ENCODE measurements at places on chromosomes 3 and 15. TPM values are rescaled to one million over a fixed set of nuclear protein-coding genes. Genes with fewer than 3 reads are reported as not detected.

Gene TTC21A
- 5.9 TPM for total RNA-seq

DNA sequence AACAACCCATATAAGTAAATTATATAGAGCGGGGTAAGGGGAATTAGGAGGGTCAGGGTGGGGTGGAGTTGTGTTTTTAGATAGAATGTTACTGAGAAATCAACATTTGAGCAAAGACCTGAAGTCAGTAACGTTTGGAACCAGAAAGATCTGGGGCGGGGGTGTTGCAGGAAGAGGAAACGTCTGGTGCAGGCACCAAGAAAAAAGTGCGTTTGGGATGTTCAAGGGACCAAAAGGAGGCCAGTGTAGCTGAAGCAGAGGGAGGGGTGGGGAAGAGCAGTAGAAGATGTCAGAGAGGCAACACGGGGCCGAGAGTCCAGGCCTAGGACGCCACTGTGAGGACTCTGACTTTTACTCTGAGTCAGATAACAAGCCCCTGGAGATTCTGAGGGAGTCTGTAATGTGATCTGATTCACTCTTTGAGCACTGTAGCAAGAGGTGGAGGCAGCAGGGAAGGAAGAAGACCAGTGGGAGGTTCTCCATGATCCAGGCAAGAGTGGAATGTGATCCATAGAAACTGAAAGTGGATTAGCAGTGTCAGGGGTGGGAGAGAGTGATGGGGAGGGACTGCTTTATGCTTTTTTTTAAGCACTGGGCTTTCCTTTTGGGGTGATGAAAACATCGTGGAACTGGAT is 179.3 kb upstream of the CHRM5 start:
- no peak for DNase-seq

GRCh38 chr3:136667081-136667480 is 85.1 kb downstream of the STAG1 start:
- no peak for DNase-seq

DNA sequence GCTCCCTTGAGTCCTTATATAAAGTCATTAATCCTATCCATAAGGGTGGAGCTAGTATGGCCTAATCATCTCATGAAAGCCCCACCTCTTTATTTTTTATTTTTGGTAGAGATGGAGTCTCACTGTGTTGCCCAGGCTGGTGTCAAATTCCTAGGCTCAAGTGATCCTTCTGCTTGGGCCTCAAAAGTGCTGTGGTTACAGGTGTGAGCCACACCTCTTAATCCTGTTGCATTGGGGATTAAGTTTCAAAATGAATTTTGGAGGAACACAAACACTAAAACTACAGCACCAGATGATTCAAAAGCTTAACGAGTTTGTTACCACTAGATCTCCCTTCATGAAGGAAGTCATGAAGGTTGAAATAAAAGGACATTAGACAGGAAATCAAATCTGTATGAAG is 27.7 kb downstream of the RAB7A start:
- no peak for DNase-seq

Gene SEMA3G
- total RNA-seq, result 12.3 TPM

- DNase-seq, result no peak
These were observed 95.0 kb upstream of the SNRPA1 start for GRCh38 chr15:101390060-101390459.

DNA sequence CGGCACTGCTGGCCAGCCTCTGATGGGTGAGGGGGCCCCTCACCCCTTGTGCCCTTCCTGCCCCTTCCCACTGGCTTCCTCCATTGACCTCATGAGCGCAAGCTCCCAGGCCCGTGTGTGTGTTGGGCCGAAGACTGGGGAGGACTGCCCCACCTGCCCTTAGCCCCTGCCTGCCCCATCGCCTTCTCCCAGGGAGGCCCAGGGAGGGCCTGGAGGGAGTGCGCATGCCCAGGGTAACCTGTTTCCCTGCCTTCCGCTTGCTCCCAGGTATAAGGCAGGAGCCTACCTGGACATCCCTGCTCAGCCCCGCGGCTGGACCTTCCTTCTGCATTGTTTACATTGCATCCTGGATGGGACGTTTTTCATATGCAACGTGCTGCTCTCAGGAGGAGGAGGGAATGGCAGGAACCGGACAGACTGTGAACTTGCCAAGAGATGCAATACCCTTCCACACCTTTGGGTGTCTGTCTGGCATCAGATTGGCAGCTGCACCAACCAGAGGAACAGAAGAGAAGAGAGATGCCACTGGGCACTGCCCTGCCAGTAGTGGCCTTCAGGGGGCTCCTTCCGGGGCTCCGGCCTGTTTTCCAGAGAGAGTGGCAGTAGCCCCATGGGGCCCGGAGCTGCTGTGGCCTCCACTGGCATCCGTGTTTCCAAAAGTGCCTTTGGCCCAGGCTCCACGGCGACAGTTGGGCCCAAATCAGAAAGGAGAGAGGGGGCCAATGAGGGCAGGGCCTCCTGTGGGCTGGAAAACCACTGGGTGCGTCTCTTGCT is 8.8 kb downstream of the DLL4 start:
- peak; percentile 50 for DNase-seq

DNA sequence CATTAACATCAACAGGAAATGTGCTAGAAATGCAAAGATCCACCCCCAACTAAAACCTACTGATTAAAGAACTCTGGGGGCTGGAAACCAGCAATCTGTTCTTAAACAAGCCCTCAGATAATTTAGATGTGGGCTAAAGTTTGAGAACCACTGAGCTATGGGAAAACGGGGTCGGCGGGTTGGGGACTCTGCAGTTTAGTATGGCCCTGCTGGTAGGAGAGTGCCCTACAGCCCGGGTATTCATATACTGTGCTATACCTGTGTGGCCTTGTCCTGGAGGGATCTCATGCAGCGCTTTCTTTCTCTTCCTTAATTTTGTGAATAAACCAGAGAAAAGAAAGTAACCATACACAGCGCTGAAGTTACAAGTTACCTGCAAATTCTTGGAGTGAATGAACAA is 189.7 kb upstream of the GBE1 start:
- no peak for DNase-seq

DNA sequence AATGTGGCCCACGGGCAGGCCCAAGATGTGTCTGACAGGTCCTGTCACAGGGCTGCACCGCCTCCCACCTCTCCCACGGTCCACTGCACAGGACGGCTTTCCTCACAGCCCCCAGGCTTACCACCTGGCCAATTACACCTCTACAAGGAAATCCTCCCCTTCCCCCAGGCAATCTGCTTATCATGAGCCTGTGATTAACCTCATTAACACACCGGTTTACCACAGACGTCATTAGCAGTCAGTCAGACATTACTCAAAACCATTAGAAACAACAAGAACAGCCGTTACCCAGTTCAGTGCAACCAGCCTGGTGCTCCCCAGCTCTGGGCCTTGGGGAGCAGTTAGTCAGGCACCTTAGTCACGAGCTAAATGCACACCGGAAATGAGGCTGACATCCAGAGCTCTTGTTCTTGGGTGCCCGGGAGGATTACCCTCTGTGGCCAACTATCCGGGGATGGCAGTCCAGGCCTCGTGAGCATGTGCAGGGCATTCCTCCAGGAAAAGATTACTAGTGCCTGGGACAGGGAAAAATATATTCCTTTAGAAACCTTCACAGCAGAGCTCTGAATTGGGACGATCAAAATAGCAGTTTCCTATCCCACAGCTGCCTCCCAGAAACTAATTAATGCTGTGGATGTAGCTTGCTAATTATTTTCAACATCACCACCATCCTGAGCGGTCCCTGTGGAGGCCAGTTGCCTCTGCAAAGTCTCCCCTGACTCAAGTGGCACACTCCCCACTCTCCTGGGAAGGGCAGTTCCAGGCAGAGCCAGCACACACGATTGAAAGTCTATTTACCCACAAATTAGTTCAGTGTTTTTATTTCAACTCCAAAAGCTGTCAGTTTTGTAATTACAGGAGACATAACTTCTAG is 117.4 kb upstream of the ZBED2 start:
- DNase-seq, result no peak

GRCh38 chr3:169929830-169930519 is 18.6 kb downstream of the SAMD7 start:
- DNase-seq, result no peak

DNA sequence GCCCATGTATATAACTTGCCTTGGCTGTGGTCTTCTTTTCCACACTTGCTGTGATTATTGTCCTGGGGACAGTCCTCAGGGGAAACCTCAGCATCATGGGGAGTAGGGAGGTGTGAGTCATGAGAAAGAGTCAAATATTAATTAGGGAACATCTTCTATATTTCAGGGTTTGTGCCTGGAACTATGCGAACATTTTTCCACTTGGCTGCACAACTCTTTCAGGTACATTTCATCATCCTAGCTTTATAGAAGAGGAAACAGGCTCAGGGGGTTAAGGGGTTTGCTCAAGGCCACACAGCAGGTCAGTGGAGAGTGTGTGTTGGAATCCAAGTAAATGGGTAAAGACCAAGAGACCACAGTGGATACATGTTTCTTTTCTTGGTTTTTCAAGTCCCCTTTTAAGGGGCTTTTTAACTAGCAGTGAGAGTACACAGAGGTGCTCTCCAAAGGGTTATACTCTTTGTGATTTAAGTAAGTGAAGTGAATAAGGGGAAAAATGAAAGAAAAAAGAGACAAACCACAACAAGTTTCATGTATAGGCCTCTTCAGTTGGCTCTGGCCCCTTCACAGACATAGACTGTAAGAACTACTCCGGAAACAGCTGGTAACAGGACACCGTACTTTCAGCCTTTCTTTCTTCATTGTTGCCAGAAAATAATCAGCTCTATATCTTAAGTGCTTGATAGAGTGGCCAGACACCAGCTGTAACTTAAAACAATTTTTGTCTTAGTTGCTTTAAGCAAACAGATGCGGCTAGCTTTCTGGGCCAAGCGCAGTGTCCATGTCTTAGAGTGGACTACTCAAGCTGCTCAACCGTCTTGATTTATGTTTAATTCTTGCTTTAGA is 64.6 kb downstream of the EEFSEC start:
- no peak for DNase-seq

DNA sequence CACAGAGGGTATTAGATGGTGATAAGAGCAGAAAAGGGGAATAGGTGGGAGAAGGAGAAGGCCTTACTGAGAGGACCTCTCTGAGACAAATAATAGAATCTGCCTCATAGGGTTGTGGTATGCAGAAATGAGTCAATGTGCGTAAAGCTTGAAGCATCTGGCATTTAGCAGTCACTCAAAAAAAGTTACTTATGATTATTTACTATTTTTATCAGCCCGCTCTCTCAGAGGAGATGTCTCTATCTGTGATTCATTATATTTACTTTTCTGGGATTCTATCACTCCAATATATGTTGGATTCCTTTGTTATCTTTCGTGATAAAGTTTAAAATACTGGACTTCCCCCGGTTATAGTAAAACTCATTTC is 4.6 kb upstream of the TM4SF1 start:
- no peak for DNase-seq

DNA sequence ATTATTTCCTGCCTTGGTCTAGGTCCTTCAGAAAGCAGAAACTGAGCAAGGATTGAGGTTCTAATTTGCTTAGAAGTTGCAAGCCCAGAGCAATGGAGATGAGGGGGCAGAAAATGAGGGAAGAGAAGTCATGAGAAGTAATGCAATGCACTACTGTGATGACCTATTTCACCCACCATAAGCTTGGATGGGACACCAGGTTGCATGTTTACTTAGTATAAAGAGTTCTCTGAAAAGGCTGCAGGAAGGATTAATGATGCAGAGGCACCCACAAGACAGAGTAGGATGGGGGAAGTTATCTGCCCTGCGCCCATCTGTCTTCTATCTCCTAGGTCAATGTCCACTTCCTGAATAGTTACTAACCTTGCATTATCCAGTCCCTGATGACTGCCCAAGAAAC is 84.8 kb upstream of the SNRK start:
- no peak for DNase-seq

DNA sequence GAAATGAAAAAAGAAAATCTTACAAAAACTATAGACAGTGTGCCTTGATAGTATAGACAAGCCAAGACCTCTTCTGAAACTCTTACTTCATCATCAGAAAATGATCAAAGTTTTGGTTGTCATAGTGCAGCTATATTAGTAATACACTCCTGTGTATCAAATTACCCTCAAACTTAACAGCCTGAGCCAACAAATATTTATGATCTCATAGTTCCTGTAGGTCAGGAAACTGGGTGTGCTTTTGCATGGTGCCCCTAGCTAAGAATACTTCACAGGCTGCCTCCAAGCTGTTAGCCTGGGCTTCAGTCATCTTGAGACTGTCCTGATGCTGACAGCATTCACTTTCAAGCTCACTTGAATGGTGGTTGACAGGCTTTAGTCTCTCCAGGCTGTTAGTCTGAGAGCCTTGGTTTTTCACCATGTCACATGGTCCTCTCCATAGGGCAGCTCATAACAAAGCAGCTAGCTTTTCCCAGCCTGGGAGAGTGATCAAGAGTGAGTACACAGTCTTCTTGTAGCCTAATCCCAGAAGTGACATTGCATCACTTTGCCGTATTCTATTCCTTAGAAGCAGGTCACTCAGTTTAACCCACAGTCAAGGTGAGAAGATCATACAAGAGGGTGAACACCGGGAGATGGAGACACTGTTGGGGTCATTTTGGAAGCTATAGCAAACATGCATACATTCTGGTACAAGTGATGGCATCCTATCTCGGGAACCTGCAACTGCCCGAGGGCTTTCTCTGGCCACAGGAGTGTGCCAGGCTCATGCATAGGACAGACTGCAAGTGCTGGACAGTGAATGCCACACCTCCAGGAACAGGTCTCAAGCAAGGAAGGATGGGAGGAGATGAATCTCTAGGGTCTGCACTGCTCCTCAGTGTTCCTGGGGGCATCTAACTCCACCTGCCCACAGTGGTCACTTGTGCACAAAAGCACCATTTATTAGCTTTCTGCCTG is 173.4 kb upstream of the CADPS start:
- DNase-seq, result no peak

GRCh38 chr15:48325400-48325799 is 5.8 kb upstream of the DUT start:
- no peak for DNase-seq

Gene CDHR4
- total RNA-seq, result not detected

Gene GATM
- total RNA-seq, result 22.8 TPM

Gene SV2B
- total RNA-seq, result 2.2 TPM

Gene UROC1
- total RNA-seq, result not detected
